Lower leg skin (tissue), 4 donors: ENCODE measurements at places on chromosomes 3 and 15. TPM values are rescaled to one million over a fixed set of nuclear protein-coding genes. Genes with fewer than 3 reads are reported as not detected.

- DNase-seq, result no peak
These were observed 415.2 kb upstream of the FRG2C start for GRCh38 chr3:75248974-75249373.

DNA sequence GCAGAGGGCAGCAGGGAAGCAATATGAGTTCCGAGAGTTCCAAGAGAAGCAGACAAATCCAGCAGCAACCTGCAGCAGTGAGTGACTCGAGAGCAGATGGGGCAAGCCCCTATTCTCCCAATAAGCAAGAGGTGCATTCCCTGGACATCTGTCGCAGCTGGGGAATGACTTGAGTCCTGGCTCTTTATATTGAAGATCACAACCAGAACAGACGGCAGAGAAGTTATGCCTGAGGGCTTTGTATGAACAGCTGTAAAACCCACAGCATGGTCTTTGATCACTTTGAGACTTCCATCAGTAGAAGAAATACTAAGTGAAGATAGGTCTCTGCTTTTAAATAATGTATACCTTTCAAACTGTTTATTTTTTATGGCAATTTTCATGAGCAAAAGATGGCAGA lies 23.6 kb upstream of the C3orf22 start:
- no peak for DNase-seq

GRCh38 chr3:167940241-167940640 lies 155.5 kb downstream of the GOLIM4 start:
- no peak for DNase-seq

GRCh38 chr15:85688711-85689110 lies 106.0 kb downstream of the KLHL25 start:
- no peak for DNase-seq

- DNase-seq, result no peak
These were observed 310.0 kb upstream of the UBE2E2 start for GRCh38 chr3:22893101-22893500.

The CORO2B gene
- total RNA-seq, result 4.5 TPM
